Urothelium cell line (cell line): ENCODE measurements at places on chromosomes 3 and 15.
A peak's percentile ranks its signal among the peaks of the same experiment; 100 is the strongest.

- no peak for DNase-seq
Observed at GRCh38 chr3:42377681-42378080, 32.7 kb downstream of the LYZL4 start.

DNA sequence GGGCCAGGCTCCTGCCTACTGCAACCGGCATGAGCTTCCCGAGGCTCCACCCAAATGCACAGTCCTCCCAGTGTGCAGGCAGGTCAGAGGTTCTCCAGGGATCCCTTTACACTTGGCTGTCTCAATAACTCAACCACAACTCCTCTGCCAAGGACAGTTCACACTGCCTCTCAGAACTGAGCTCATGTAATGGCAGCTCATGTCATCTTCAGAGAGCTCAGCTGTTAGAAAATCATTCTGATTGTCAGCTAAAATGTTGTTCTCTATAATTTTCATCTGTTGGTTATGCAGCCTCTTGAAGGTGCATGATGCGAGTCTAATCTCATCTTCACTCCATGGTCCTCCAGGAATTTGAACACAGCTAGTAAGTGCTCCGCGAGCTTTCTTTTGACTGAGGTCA is 76.7 kb downstream of the SST start:
- DNase-seq = no peak

DNA sequence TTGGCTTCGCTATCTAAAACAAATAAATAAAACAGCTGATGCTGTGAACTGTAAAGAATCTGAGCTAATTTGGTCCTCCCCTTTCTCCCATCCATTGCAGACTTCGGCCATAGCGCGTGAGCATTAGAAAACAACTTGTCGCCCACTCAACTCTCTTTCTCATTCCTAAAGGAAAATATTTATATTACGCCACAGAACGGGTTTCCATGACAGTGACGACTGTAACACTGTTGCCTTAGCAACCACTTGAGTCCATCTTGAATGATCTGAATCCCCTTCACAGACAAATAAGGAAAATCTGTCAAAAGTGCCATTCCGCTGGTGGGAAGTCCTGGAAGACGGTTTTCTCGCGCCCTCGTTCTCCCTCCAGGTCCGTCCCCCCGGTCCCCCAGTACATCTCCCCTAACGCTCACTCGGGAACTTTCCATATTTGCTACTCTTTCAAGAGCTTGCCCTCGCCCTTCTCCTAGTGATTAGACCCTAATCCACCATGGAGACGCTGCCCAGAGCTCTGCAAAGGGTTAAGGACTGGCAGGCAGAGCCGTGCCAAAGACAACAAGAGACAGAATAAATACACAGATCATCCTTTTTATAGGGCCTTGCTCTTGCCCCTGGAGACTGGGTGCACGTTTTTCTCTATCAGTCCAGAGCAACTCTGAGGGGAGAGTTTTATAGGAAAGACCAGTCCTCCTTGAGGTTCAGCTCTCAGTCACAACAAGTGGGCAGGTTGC is 50.5 kb downstream of the CRYGS start:
- no peak for DNase-seq

GRCh38 chr3:72164635-72164978 is 379.7 kb upstream of the PROK2 start:
- no peak for DNase-seq

DNA sequence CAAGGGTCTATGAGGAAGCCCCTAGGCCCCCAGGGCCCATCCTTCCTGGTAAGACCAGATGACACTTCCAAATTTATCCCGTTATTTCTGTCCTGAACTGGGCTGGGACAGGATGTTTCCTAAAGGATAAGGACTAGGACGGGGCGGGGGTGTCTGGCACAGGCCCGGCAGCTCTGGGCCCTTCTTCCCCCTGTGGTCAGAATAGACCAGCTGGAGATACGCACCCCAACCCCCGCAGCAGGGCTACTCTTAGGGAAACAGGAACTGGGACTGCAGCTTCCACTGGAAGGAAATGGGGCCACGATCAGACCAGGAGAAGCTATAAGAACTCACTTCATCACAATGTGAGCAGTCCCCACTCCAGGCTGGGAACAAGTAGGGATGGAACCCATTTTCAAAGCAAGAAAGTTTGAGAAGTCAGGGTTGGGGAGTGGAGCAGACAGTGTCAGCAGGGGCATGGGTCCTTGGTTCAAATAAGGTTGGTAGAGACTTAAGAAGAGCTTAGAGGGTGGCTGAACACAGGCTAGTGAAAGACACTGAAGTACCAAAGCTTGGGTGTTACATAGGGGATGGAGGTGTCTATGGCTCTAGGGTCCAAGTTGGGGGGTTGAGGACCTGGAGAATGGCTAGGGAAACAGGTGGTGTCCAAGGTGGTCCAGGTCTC is 1.1 kb downstream of the NCKIPSD start:
- DNase-seq = no peak

DNA sequence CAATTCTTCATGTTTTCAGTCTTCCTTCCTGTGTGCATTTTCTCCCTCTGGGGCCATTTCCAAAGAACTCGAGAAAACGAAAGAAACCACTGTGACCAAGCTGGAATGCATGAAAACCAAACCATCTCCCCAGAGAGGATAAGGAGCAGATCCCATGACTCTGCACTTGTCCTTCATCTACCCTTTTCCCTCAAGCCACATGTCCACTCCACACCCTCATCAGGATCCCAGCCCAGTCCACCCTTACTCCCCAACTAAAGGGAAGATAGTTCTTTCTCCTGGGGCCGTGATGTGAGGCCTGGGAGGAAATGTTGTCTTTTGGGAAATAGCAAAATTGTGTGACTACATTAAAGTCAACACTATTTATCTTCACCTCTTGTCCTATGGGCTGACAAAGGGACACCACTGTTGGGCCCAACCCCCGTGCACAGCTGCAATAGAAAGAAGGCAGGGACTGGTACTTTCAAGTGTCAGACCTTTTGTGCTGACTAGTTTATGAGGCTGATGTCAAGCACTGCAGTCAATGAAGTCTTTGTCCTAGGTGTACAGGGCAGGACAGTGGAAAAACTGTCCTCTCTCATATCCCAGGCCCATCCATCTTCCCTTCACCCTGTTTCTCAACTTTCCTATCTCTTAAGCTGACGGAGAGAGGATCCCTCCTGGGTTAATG is 487.1 kb upstream of the NR2F2 start:
- no peak for DNase-seq

DNA sequence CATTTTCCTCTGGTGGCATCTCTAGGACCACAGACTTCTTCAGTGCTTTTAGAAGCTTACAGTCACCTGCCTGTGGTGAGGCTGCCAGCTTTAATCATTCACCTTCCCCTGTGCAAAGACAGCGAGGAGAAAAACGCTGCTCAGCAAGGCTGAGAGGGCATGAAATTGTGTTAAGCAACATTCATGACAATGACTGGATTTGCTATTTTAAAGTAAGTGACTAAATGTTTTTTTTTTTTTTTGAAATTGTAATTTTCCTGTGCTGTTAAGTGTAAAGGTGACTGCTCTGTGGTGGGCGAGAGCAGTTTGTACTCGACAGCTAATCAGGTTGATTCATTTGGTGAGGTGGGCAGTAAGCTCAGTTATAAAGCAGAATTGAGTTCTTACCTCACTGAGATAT is 240.4 kb downstream of the NSUN3 start:
- no peak for DNase-seq

GRCh38 chr3:35651851-35652250 is 12.5 kb downstream of the ARPP21 start:
- DNase-seq = no peak

DNA sequence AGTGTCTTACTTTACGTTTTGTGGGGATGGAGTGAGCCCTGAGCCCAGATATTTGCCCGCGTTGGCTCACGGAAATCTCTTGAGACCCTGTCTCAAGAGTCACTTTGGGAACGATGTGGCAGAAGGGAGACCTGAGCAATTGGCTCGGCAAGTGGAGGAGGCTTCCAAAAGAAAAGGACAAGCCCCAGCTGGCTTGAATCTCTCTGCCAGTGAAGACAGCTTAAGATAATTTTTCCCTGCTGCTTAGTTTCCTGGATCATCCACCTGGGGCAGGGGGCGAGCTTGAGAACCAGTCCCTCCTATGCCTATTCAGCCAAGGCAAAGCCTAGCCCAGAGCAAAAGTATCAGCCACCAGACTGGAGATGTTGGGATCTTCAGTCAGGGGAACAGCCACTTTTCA is 708 bp downstream of the SEC22A start:
- DNase-seq = peak; percentile 25

DNA sequence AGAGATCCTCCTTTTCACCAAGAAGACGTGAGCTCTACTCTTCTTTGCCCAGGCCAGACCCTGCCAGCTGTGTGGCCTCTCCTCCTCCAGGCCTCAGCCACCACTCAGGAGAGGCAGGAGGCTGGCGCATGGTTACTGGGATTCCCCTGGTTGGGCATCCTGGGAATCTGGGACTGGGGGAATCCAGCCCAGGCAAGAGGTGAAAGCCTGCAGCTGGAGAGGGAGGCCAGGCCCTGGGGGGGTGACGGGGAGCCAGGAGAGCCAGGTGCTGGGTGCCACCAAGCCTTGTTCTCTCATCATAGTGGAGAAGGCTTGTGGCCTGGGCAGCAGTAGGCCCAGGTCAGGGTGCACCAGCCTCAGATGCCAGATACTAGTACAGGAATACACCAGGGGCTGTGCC is 6.2 kb downstream of the CCDC9B start:
- no peak for DNase-seq

GRCh38 chr15:93497291-93497690 is 408.3 kb upstream of the RGMA start:
- DNase-seq = peak; percentile 35

GRCh38 chr15:100769975-100770340 is 109.7 kb upstream of the ALDH1A3 start:
- DNase-seq = no peak

- no peak for DNase-seq
Observed at GRCh38 chr15:75314552-75315290, 21.1 kb upstream of the COMMD4 start.

DNA sequence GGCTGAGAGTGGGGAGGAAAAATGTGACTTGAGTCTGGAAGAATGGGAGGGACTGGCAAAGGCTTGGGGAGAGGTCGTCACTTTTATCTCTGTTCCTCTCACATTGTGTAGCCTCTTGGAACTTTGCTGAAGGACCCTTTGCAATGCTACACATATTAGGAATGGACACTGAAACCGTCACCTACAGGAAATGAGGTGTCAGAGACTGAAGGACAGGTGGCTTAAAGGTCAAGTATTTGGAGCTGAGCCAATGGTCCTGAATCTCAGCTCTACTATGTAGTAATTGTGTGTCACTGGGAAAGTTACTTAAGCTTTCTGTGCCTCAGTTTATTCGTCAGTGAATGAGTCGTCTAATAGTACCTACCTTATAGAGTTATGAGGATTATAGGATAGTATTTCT is 14.7 kb downstream of the MCTP2 start:
- no peak for DNase-seq

GRCh38 chr3:172524611-172525010 is 1.4 kb upstream of the TNFSF10 start:
- DNase-seq = no peak

DNA sequence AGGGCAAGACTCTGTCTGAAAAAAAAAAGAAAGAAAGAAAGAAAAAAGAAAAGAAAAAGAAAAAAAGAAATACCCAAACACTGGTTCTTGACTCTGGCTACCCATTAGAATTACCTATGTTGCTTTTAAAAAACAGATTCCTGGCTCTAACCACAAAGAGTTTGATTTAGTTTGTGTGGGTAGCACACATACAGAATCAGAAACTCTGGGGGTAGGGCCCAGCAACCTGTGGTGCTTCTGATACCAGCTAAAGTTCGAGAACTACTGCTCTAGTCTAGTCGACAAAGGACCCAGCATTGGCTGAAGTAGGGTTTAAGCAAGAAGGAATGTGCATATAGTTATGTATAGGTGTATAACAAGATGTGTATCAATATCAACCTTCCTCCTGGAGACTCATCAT is 392.7 kb downstream of the EFHB start:
- no peak for DNase-seq

DNA sequence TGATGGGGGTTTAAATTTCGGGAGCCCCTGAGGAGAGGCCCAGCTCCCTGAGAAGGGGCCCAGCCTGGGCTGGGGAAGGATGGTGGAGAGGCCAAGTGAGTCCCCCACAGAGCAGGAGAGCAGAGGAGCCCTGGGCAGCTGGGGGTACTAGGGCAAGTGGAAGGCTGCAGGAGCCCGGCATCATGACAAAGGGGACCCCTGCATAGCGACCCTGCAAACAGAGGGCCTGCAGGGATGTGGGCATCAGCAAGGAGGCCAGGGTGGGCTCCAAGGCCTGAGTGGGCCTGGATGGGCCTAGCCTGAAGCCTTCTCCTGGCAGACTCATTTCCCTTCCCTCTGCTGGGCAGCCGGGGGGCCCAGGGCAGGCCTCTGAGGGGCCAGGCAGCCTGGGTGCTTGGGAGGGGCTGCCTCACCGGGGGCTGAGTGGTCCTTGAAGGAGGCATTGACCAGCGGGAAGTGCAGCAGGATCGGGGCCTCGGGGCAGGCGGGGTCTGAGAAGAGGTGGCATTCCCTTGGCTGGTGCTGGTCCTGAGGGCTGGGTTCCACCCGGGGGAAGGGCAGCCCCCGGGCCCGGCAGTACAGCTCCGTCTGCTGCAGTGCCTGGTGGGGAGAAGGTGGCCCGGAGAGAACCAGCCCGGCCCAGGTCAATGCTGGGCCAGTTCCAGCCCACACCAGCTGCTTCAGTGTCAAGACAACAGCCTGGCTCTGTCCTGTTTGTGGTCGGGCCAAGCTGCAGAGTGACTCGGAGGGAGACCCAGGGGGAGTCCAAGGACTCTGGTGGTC is 24.7 kb downstream of the PLA2G4D start:
- DNase-seq = no peak

- DNase-seq = peak; percentile 79
Observed at GRCh38 chr15:27017168-27017809, 46.3 kb downstream of the GABRG3 start.
